Activated CD4-positive, alpha-beta memory T cell treated with anti-CD3 and anti-CD28 coated beads for 36 hours (primary cell): ENCODE measurements at places on chromosomes 11 and 22. TPM values are rescaled to one million over a fixed set of nuclear protein-coding genes. Genes with fewer than 3 reads are reported as not detected.

The CDCA5 gene
- total RNA-seq = 112 TPM

The MYRF gene
- total RNA-seq = 1.2 TPM

DNA sequence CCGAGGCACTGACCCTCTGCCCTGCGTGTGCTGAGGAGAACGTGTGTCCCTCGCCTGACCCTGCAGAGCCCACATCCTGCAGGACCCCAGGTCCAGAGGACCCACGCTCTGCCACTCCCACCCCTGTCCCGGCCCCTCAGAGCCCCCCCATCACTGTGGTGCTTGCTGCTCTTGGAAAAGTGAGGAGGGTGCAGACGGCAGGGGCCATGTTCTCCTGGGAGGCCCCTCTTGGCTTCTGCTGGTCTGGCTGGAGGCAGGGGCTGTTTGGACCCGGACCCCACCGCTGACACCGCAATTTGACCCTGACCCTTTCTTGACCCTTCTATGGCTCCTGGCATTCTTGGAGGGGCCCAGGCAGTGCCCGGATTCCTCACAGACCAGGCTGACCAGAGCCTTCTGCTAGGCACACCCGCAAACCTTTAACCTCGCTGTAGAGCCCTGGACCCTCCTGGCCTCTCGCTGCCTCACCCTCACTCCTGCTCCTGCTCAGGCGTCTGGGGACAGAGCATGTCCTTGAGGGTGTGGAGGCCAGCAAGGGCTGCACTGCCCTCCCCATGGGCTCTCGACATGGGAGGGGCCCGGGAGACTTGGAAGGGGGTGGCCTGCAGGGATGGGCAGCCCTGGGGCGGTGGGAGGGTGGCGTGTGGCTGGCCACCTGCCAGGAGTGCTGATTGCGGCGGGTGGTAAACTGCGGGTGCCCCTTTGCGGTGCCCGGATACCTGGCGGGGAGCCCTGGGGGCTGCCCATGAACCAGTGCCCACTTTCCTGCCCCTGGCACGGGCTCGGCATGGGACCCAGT, 37.0 kb upstream of the MUC5AC start:
- H3K4me3 ChIP-seq = no peak overlapping the region
- DNase-seq = peak; percentile 3
- H3K27me3 ChIP-seq = peaks cover 2% of the 10 kb centered on the region
- no peaks in the 10 kb centered on the region for H3K36me3 ChIP-seq

GRCh38 chr11:78189174-78189724, 530 bp downstream of the USP35 start:
- H3K27me3 ChIP-seq = no peaks in the 10 kb centered on the region
- H3K4me3 ChIP-seq = peak overlapping the region; percentile 98
- H3K36me3 ChIP-seq = no peaks in the 10 kb centered on the region
- DNase-seq = peak; percentile 17
- H3K4me1 ChIP-seq = peaks cover 60% of the 10 kb centered on the region
- H3K27ac ChIP-seq = peak overlapping the region; percentile 62

- no peaks in the 10 kb centered on the region for H3K36me3 ChIP-seq
- peaks cover 3% of the 10 kb centered on the region for H3K27me3 ChIP-seq
- H3K4me3 ChIP-seq = no peak overlapping the region
- H3K27ac ChIP-seq = no peak overlapping the region
- no peak for DNase-seq
Observed at GRCh38 chr11:130721023-130721681, 195.1 kb downstream of the SNX19 start.

GRCh38 chr11:123560006-123560405, 94.4 kb downstream of the SCN3B start:
- H3K27me3 ChIP-seq = no peaks in the 10 kb centered on the region
- no peak overlapping the region for H3K4me3 ChIP-seq
- H3K27ac ChIP-seq = no peak overlapping the region
- peak; percentile 25 for DNase-seq
- H3K36me3 ChIP-seq = peaks cover 4% of the 10 kb centered on the region
- peaks cover 9% of the 10 kb centered on the region for H3K4me1 ChIP-seq

GRCh38 chr11:72606748-72607468, 67.3 kb downstream of the PDE2A start:
- H3K4me3 ChIP-seq = no peak overlapping the region
- H3K4me1 ChIP-seq = peaks cover 2% of the 10 kb centered on the region
- no peaks in the 10 kb centered on the region for H3K36me3 ChIP-seq
- H3K27ac ChIP-seq = no peak overlapping the region

- DNase-seq = no peak
- no peaks in the 10 kb centered on the region for H3K27me3 ChIP-seq
- H3K4me3 ChIP-seq = no peak overlapping the region
- peaks cover 68% of the 10 kb centered on the region for H3K36me3 ChIP-seq
- H3K27ac ChIP-seq = peak overlapping the region; percentile 97
- peaks cover 74% of the 10 kb centered on the region for H3K4me1 ChIP-seq
Observed at GRCh38 chr11:60996381-60997138, 25.1 kb downstream of the CD6 start.

The SLC6A5 gene
- total RNA-seq = not detected

DNA sequence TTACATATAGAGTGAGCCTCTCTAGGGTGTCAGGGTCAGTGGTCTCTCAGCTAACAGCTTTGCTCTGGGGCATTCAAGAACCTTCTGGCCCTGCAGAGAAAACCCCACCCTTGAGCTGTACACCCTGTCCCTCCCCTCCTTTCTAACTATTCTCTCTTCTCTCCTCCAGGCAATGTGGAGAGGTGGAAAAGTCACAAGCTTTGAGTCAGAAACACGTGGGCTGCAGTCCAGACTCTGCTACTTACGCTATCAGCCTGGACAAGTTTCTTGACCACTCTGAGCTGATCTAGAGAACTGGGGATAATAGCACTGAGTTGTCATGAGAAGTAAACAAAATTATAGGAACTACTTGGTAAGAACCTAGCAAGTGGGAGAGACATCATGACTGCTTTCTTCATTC, 10.7 kb upstream of the FAM83F start:
- peaks cover 15% of the 10 kb centered on the region for H3K4me1 ChIP-seq
- DNase-seq = no peak
- H3K4me3 ChIP-seq = no peak overlapping the region
- H3K36me3 ChIP-seq = no peaks in the 10 kb centered on the region

DNA sequence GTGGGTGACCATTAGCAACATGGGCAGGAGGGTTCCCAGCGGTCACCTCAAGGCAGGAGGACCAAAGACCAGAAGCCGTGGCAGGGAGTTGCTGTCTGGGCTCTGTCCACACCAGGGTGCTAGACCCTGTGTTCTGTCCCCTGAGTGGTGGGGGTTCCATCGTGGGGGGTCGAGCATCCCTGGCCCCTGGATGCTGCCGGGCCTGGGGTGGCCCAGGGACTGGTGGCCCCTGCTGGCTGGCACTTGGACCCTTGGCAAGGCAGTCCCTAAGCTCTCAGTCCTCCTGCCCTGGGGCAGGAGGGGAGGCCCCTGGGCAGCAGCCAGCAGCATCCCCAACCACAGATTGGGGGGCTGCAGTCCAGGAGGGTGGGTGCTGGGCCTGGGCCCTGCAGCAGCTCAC, 13.4 kb upstream of the ARHGAP8 start:
- no peak overlapping the region for H3K27ac ChIP-seq
- H3K36me3 ChIP-seq = no peaks in the 10 kb centered on the region
- DNase-seq = no peak

DNA sequence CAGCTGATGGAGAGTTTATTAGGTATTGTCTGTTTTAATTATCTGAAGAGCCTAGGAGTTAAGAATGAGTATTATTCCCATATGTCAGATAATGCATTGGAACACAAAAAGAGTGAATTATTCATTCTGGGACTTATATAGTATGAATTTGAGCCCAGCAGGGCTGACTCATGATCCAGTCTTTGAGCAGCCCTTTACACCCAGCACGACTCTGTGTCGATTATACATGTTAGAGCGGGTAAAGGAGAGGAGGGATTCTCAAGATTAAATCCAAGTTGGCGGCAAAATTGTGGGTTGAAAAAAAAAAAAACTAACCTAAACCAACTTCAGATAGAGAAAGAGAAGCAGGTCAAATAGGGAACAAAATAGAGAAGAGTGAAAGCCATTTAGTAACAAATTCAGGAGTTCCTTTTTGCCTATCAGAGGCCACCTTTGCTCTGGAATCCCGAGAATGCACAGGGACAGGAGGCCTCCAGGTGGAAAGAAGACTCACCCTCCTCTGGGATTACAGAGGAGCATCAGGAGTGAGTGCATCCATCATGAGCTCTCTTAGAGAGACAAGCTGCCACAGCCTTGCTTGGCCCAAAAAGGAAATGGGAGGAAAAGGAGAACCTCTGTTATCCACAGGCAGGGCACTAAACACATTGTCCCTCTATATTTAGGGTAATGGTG, 3.1 kb downstream of the MRGPRX1 start:
- H3K27ac ChIP-seq = no peak overlapping the region
- no peak for DNase-seq
- peaks cover 5% of the 10 kb centered on the region for H3K27me3 ChIP-seq
- H3K36me3 ChIP-seq = no peaks in the 10 kb centered on the region
- H3K4me3 ChIP-seq = no peak overlapping the region
- no peaks in the 10 kb centered on the region for H3K4me1 ChIP-seq

DNA sequence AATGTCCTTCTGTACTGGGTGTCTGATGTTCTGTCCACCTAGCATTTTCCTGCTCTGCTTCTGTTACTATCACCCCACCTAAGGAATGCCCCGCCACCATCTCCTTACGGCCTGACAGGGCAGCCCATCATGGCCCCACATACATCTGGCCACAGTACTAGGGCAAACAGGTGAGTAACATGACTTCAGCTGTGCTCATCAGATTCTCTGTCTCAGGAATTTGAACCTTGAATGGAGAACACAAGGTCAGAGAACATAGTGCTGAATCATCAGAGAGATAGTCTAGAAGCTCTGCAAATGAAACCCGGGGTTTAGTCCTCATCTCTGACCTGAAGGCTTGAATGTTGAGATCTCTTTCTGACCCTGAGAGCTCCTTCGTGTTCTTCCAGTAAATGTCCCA, 32.4 kb downstream of the ZC3H12C start:
- no peaks in the 10 kb centered on the region for H3K4me1 ChIP-seq
- H3K36me3 ChIP-seq = no peaks in the 10 kb centered on the region
- no peak overlapping the region for H3K4me3 ChIP-seq
- no peak for DNase-seq
- H3K27me3 ChIP-seq = peaks cover 4% of the 10 kb centered on the region
- H3K27ac ChIP-seq = no peak overlapping the region

DNA sequence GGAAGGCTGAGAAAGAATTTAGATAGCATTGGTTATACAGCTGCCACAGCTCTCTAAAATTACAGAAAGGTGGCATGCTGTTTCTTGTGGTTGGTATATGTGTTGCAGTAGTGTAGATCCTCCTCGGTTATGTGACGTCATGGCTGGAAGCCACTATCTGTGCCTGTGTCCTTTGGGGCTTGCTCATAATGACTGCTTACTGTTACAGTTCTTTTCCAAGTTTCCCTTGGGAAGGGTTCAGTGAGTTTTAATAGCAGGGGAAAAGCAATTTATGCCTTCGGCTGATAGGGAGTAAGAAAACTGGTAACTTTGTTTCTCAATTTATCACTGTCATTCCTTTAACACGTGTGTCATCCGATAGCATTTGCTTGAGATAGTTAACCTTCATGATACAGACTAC, 47.2 kb downstream of the POLD3 start:
- no peak for DNase-seq
- H3K4me3 ChIP-seq = no peak overlapping the region
- H3K27me3 ChIP-seq = no peaks in the 10 kb centered on the region
- H3K36me3 ChIP-seq = peaks cover 80% of the 10 kb centered on the region
- peaks cover 13% of the 10 kb centered on the region for H3K4me1 ChIP-seq
- H3K27ac ChIP-seq = no peak overlapping the region

The TECTA gene
- 0.17 TPM for total RNA-seq

- no peak for DNase-seq
- H3K4me3 ChIP-seq = no peak overlapping the region
- no peaks in the 10 kb centered on the region for H3K4me1 ChIP-seq
- H3K36me3 ChIP-seq = no peaks in the 10 kb centered on the region
- H3K27me3 ChIP-seq = peaks cover 1% of the 10 kb centered on the region
Observed at GRCh38 chr11:102946237-102946636, 9.3 kb downstream of the MMP13 start.

- no peak for DNase-seq
- H3K27me3 ChIP-seq = peaks cover 2% of the 10 kb centered on the region
- H3K36me3 ChIP-seq = no peaks in the 10 kb centered on the region
- H3K4me3 ChIP-seq = no peak overlapping the region
Observed at GRCh38 chr22:47996446-47996857, 1234.0 kb downstream of the TBC1D22A start.

GRCh38 chr22:36948273-36949225, 35.1 kb downstream of the CSF2RB start:
- no peaks in the 10 kb centered on the region for H3K36me3 ChIP-seq
- no peak overlapping the region for H3K4me3 ChIP-seq
- peaks cover 3% of the 10 kb centered on the region for H3K4me1 ChIP-seq
- H3K27ac ChIP-seq = no peak overlapping the region

DNA sequence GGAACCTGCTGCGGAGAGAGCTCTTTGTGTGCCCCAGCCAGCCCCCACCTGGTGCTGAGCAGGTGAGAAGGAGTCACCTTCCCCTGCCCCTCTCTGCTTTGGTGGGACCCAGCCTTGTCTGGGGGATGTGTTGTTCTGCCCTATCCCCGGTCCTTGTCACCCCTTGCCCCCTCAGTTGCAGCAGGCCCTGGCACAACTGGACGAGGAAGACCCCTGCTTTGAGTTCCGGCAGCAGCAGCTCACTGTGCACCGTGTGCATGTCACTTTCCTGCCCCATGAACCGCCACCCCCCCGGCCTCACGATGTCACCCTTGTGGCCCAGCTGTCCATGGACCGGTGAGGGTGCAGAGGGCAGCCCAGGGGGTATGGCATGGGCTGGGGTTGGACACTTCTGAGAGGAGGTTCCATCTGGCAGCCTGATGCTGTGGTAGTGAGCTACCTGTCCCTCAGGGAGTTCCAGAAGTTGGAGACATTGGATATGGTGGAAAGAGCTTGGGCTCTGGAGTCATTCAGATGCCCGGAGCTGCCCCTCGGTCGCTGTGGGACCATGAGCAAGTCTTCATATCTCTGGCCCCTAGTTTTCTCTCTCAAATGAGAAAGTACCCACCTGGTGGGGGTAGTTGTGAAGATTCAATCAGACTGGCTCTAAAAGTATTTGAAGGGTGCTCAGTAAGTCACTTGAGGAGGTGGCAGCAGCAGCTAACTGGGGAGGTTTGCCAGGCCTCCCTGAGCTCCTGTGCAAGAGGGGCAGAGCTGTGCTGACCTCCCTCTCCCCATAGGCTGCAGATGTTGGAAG, 4.3 kb downstream of the LARGE2 start:
- H3K27me3 ChIP-seq = peaks cover 8% of the 10 kb centered on the region
- H3K4me1 ChIP-seq = peaks cover 39% of the 10 kb centered on the region
- no peaks in the 10 kb centered on the region for H3K36me3 ChIP-seq
- no peak overlapping the region for H3K27ac ChIP-seq
- no peak overlapping the region for H3K4me3 ChIP-seq

DNA sequence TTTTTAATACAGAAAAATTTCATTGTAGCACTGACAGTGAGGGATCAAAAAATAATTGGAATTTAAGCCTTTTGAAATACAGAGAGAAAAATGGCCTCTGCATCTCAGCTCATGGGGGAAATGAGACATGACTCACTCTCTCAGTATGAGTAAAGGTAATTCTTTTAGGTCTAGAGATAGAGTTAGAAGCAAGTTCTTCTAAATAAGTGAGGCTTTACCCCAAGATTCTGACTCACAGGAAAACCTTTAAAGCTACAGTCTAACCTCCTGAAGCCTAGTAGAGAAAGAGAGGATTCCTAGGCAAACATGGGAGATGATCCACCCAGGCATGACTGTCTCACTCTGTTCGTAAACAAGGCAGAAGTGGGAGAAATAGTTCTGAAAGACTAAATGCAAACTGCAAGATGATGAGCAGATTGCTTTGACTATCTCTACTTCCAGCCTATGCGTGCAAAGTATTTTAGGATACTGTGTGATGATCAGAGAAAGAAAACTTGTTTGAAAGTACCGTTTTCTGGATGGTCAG, 1003.3 kb upstream of the CCDC90B start:
- H3K27me3 ChIP-seq = no peaks in the 10 kb centered on the region

The SLC17A6 gene
- total RNA-seq = not detected
